Activated CD4-positive, alpha-beta T cell treated with anti-CD3 and anti-CD28 coated beads for 4 hours (primary cell): ENCODE measurements at places on chromosomes 1 and 21.

GRCh38 chr1:246274186-246274585, 232.9 kb downstream of the SMYD3 start:
- no peak for DNase-seq

GRCh38 chr1:197782722-197783360, 7.6 kb upstream of the DENND1B start:
- no peak for DNase-seq

GRCh38 chr1:147167365-147167764, 4.9 kb downstream of the PRKAB2 start:
- no peak for DNase-seq

DNA sequence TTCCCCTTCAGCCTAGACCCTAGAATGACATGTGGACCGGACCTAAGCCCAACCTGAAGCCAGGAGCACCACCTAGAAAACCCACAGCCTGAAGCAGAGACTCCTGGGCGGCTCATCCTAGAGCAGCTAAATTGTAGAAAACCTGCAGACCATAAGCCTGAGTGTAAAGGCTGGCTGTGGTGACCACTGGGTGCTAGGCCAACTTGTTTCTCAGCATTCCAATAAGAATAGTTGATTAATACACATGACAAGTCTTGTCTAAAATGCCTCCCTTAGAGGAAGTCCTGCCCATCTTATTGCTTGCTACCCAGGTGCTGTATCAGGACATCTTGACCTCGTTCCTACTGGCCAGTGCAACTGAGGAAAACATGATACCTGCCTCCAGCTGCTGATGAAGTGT, 23.3 kb upstream of the CASQ2 start:
- DNase-seq, result no peak

GRCh38 chr1:89261926-89262515, 10.6 kb downstream of the GBP5 start:
- no peak for DNase-seq

DNA sequence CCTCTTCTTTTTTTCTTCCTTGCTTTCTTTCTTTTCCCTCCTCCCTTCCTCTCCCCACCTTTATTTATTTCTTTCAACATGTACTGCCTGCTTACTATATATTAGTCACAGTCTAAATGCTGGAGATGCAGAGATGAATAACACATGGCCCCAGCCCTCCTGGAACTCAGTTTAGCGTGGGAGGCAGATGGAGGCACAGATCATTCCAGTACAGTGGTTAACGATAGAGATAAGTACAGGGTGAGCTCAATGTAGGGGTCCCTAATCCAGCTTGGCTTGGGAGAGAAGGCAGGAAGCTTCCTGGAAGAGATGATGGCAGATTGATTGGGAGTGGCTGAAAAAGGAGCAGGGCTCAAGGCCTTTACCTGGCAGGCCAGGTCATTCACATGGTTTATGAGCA, 55.6 kb upstream of the PPP2R5A start:
- DNase-seq, result no peak

DNA sequence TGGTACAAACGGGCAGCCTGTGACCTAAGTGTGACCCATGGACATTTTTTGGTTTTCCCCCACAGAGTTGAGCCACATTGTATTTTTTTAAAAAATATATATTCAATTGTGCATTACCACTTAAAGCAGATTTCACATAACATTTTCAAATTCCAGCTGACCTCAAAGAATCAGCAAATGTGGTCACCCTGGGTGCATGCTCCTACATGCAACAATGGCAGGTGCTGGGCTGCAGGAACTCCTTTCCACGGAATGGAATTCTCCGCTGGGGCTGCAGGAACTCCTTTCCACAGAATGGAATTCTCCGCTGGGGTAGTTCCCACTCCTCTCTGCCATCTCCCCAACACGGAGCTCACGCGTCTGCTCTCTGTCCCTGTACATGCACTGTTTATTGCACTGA, 68.7 kb downstream of the MAP10 start:
- no peak for DNase-seq

- DNase-seq, result no peak
Observed at GRCh38 chr1:24438423-24438901, 22.9 kb downstream of the NIPAL3 start.

DNA sequence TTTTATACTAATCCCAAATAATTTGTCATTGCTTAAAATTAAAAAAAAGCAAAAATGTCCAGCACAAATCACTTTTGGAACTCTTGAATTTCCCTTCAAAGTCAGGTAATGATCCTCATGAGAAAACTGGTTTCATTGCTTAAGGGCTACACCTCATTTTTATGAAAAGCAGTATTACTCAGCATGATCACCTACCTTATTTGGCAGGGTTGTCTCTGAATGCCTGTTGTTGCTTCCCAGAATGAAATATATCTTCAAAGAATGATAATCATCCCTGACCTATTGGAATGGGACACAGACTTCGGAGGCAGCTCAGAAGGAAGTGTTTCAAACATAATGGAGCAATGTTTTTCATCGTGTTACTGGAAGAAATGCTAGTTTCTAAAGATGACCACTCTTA, 29.7 kb downstream of the C1orf21 start:
- DNase-seq, result no peak
